ENCODE measurements at places on chromosomes 1 and 21. TPM values are rescaled to one million over a fixed set of nuclear protein-coding genes. Genes with fewer than 3 reads are reported as not detected.

Gene ZNF281
- 29.7 TPM for total RNA-seq

Gene ATP1A2
- total RNA-seq = 0.27 TPM

Gene LAMC1
- 564 TPM for total RNA-seq

Gene DENND4B
- 14.9 TPM for total RNA-seq

Gene LCE1C
- not detected for total RNA-seq

Gene RHCE
- 0.27 TPM for total RNA-seq

Gene ERICH3
- not detected for total RNA-seq

Gene GUCA2B
- not detected for total RNA-seq

Gene OR6K3
- total RNA-seq = not detected

Gene FCRL2
- total RNA-seq = not detected

Gene BMP8B
- total RNA-seq = not detected

Gene S100A3
- not detected for total RNA-seq

Gene ACOT11
- 3.9 TPM for total RNA-seq

Gene GBP4
- 3.7 TPM for total RNA-seq

Gene GPR25
- not detected for total RNA-seq

Gene ACTL8
- total RNA-seq = not detected

Gene MPZ
- 1.2 TPM for total RNA-seq

Data from fibroblast of the aortic adventitia (primary cell).